ENCODE measurements at places on chromosomes 7 and 10.

- DNase-seq: no peak
Measured at GRCh38 chr10:79159141-79159651, 90.4 kb downstream of the ZMIZ1 start.

DNA sequence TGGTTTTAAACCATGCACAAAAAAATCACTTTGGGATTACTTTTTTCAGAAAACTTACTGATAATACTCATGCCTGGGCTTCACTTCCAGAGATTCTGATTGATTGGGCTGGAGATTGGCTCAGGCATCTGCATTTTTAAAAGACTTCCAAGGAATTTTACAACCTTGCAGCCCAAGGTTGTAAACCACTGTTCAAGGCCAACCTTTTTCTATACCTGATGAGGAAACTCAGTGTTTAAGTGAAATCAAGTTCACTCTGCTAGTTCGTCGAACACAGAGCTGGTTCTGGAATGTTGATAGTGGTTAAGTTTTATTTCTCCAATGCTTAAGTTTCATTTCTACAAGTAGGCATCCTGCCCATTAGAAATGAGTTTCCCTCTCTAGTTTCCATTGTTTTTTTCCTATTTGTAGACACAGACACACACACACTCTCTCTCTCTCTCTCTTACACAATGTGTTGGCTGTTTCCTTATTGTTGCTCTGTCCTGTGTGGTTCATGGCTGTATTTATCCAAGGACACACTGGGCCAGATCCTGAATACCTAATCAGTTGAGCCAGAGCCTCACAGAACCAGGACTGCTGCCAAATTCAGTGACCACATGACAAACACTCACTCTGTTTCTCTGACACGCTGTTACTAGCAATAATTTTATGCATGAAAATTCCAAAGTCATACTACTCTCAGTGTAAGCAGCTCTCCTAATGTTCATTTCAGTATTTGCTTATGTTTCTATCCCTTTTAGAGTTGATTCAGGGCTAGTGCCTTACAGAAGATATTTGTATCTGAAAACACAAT lies 3.7 kb upstream of the IFIT1B start:
- DNase-seq: peak; percentile 96

GRCh38 chr7:47145186-47145725 lies 436.7 kb downstream of the TNS3 start:
- DNase-seq: no peak

DNA sequence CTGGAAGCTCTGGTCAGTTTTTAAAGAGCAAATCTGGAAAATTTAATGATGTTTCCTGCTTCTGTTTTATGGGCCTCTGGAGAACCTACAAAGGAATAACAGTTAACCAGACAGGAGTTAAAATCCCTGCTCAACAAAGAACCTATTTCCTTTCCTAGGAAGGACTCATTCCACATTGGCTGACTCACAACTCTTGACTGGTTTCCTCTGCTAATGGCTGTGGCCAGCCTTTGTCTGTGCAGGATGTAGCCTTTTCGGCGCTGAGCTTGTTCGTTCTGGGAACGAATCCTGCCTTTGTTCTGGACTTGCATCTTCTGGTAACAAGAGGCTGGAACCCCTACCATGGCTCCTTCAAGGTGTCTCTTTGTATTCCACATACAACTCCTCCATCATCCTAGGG lies 112.8 kb upstream of the PDCD4 start:
- no peak for DNase-seq

- no peak for DNase-seq
Measured at GRCh38 chr7:38502289-38502688, 128.9 kb downstream of the AMPH start.

GRCh38 chr10:131681122-131681521 lies 219.7 kb upstream of the PPP2R2D start:
- DNase-seq: no peak

DNA sequence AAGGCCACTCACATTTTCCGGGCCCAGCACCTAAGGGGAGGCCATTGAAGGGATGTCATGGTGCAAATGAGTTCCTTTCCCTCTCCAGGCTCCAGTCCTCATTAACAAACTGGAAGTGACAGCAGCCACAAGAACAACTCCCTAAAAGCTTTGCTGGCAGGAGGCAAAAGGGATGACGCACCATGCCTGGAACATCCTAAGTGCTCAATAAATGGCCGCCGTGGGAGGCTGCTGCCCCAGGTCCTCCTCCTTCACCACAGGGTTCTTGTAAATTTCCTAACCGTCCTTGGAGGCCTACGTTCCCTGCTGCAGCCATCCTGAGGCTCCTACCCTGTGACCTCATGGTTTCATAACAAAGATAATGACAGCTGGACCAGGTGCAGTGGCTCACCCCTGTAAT lies 41.3 kb upstream of the CAMK1D start:
- no peak for DNase-seq

- no peak for DNase-seq
Measured at GRCh38 chr7:135109562-135109961, 38.3 kb upstream of the TMEM140 start.

- peak; percentile 47 for DNase-seq
Measured at GRCh38 chr10:77159538-77160110, 478.0 kb downstream of the KCNMA1 start.

GRCh38 chr7:72266771-72267170 lies 145.4 kb downstream of the CALN1 start:
- DNase-seq: no peak

- no peak for DNase-seq
Measured at GRCh38 chr10:69504576-69505250, 53.4 kb downstream of the TSPAN15 start.

DNA sequence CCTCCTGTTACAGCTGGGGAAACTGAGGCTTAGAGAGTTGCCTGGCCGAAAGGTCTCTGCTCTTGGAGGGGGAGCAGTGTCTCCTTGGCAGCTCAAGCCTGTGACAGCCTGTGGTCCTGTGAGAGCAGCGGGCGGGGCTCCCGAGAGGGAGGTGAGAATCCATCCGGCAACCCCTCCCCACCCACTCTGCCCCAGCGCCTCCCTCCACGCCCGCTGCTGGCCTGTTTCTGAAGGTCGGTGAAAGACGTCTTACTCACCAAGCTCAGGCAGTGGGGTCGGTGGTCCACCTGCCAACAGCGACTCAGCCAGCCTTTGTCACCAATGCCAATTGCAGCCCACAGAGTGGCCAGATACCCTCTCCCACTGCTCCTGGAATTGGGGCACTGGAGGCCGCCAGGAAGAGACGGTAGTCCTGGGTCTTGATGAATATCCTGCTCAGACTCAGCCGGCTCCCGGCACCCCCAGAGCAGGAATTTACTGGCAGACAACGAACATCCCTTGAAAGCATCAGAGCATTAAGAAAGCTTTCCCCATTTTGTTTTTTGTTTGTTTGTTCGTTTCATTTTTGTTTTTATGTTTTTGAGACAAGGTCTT lies 7.4 kb upstream of the TTYH3 start:
- no peak for DNase-seq

- no peak for DNase-seq
Measured at GRCh38 chr10:75592791-75593643, 161.6 kb downstream of the LRMDA start.

- DNase-seq: no peak
Measured at GRCh38 chr10:125548878-125549277, 134.1 kb downstream of the TEX36 start.

- DNase-seq: peak; percentile 65
Measured at GRCh38 chr10:3090914-3091787, 23.8 kb downstream of the PFKP start.

GRCh38 chr10:27628621-27629020 lies 117.0 kb downstream of the MKX start:
- DNase-seq: no peak

GRCh38 chr7:157153260-157153659 lies 14.5 kb downstream of the UBE3C start:
- no peak for DNase-seq

DNA sequence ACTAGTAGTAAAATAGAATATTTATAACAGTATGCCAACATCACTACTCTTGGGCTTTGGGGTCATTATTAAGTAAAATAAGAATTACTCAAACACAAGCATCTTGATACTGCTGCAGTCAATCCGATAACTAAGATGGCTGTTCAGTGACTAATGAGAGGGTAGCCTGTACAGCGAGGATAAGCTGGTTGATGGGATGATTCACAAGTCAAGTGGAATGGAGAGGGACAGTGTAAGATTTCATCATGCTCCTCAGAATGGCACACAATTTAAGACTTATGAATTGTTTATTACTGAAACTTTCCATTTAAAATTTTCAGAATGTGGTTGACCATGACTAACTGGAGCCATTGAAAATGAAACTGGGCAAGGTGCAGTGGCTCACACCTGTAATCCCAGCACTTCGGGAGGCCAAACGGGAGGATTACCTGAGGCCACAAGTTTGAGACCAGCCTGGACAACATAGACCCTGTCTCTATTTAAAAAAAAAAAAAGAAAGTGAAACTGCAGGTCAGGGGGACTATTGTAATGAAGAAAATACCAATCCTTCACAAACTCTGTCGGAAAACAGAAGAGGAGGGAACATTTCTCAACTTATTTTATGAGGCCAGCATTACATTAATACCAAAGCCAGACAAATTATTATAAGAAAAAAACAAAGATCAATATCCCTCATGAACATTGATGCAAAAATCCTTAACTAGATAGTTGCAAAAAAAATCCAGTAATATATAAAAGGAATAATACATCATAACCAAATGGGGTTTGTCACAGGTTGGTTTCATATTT lies 11.2 kb downstream of the AVL9 start:
- DNase-seq: no peak

GRCh38 chr7:140055833-140056232 lies 6.9 kb downstream of the PARP12 start:
- no peak for DNase-seq

DNA sequence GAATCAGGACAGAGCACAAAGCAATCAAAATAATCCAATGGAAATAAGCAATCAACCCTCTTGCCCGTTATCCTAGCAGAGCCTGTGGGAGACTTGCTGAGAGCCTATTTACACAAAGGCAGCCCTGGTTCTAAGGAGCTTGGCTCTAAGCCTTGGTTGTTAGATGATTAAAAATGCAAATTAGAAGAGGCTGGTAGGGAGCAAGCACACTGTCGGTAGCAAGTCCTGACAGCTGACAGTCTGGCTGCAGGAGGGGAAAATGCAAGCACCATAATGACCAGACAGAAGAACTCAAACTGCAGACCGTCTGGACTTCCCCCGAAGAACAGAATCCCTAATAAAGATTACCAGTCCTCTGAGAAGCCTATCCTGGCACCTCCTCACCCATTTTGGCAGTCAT lies 131.8 kb upstream of the CTTNBP2 start:
- peak; percentile 20 for DNase-seq

DNA sequence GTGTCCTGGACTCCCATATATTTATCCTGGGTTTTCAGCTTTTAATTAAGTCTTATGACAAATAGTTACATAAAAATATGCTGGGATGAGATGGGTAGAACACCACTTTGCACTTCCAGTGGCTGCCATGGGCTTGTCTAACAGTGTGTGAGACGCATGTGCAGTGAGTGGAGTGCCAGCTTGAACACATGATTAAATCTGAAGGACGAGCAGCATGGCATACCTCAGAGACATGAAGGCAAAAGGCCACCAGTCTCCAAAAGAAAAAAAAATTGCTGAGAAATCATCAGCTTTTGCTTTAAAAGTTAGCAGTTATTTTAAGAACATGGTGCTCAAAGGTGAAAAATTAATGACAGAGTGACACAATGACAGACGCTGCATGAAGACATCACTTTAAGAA lies 139.0 kb upstream of the ADCY1 start:
- DNase-seq: no peak

DNA sequence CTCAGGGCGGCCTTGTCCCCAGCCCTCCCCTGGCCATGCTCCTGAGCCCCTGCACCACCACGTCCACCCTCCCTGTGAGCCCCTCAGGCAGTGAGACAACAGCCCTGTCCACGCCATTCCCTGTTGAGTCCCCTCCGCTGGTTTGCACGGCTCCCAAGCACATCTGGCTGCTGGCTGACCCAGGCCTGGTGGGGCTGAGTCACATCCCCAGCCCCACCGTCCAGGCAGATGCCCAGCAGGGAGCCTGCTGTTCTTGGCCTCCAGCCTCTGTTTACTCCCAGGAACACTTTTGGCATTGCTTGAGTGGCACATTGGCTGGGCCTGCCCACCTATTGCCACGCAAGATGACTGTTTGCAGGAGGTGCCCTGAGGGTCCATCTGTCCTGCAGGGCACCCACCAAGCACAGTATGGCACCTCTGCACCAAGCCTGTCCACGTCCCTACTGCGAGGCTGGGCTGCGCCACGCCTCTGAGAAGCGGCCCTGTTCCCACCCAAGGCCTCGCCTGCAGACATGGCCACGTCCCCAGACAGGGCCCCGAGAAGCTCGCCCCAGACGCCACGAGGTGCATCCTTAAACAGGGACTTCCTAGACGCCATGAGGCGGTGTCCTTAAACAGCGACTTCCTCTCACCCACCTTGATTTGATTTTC lies 48.4 kb upstream of the INPP5A start:
- no peak for DNase-seq

GRCh38 chr10:10294881-10295529 lies 722.7 kb upstream of the CELF2 start:
- DNase-seq: no peak

GRCh38 chr10:90856964-90857634 lies 740 bp downstream of the HTR7 start:
- no peak for DNase-seq

GRCh38 chr10:101776161-101776817 lies 375 bp upstream of the FGF8 start:
- no peak for DNase-seq

GRCh38 chr10:71921324-71922027 lies 42.7 kb upstream of the CHST3 start:
- peak; percentile 72 for DNase-seq

DNA sequence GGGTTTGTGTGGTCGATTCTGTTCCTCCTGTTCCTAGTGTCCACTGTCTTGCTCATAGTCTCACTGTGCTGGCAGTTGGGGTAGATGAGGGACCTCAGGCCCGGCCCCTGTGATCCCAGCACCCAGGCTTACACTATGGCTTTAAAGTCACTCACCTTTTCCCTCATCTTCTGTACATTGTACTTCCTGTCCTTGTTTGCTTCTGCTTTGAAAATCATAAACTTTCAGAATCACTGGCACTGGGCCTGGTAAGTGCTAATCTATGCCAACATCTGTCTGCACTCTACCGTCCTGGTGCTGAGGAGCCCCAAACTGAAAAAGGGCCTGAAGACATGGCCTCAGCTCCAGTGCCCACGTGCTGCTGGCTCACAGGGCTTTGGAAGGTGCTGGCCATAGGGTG lies 5.7 kb upstream of the TAS2R60 start:
- DNase-seq: no peak

- DNase-seq: no peak
Measured at GRCh38 chr7:54476609-54477008, 65.6 kb upstream of the VSTM2A start.

- DNase-seq: no peak
Measured at GRCh38 chr10:48477616-48478015, 127.3 kb downstream of the ARHGAP22 start.

GRCh38 chr10:5457741-5458140 lies 41.6 kb downstream of the CALML5 start:
- no peak for DNase-seq

GRCh38 chr7:6658618-6659345 lies 21.7 kb downstream of the ZNF316 start:
- no peak for DNase-seq

GRCh38 chr10:128530301-128530700 lies 404.1 kb upstream of the MKI67 start:
- peak; percentile 36 for DNase-seq

GRCh38 chr7:42907316-42907715 lies 4.6 kb downstream of the C7orf25 start:
- DNase-seq: no peak

GRCh38 chr7:130927564-130927963 lies 193.6 kb upstream of the KLF14 start:
- DNase-seq: no peak

GRCh38 chr7:96685755-96686154 lies 23.9 kb downstream of the SEM1 start:
- DNase-seq: no peak

- DNase-seq: no peak
Measured at GRCh38 chr7:70884809-70885208, 247.1 kb upstream of the GALNT17 start.
